Right renal pelvis (tissue), 4 donors: ENCODE measurements at places on chromosomes 3 and 15.

DNA sequence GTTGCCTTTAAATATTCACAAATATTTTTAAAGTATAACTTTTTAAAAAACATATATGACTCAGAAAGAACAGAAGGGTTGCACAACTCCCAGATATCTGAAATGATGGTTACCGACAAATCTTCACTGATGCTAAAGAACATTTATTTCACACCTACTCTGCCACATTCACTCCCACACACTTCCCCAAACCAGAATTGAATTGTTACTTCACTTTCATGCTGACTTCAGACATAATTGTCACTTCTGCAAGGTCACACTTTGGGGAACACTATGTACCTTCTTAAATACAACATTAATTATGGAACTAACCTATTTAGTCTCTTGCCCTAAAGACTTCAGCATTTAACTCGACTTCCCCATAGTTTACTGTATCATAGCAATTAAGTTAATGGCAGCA, 795.1 kb downstream of the FHIT start:
- no peak for DNase-seq

- DNase-seq: no peak
Measured at GRCh38 chr15:101059381-101060341, 140.5 kb downstream of the LRRK1 start.

- DNase-seq: no peak
Measured at GRCh38 chr15:67267440-67267839, 12.9 kb downstream of the IQCH start.

DNA sequence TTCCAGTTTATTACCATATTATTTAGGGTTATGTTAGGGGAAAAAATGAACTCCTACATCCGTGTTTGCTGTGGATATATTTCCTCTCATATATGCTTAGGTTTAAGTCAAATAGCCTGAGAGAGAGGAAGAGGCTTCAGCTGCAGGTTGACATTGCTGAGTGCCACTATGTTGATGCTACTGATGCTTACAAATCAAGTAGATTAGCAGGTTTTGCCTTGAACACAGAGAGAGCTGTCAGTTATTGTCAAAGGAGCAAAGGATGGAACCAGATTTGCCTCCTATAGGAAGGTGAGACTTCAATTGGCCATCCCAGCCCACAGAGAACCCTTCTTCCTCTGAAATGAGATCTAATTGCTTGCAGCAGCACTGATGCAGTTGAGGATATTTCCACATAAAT, 339.2 kb downstream of the CADM2 start:
- no peak for DNase-seq

- DNase-seq: no peak
Measured at GRCh38 chr3:129023909-129024308, 22.8 kb downstream of the EFCC1 start.

- DNase-seq: no peak
Measured at GRCh38 chr3:23994244-23994569, 49.1 kb downstream of the NR1D2 start.

GRCh38 chr15:40867199-40867598, 6.8 kb downstream of the RHOV start:
- DNase-seq: no peak

GRCh38 chr15:70855764-70856163, 1.8 kb upstream of the LARP6 start:
- DNase-seq: no peak

- DNase-seq: no peak
Measured at GRCh38 chr15:69643476-69643875, 190.9 kb downstream of the RPLP1 start.

DNA sequence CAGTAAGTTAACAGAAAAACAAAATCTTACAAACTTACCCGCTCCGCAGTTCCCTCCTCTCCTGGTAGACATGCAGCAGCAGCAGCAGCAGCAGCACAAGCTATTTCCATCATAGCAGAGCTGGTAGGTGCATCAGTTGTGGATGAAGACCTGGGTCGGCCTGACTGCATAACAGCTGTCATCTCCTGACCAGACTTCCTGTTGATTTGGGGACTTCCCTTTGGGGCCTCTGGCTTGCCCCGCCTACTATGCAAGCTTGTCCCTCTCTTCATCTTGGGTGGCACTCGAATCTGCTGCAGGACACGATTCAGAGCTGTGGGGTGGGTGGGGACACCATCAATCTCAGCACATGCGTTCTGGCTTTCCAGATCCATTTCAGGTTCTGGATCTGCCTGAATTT, 65.7 kb downstream of the TMCC1 start:
- DNase-seq: no peak

GRCh38 chr3:150613709-150614480, 10.8 kb downstream of the SELENOT start:
- DNase-seq: no peak

GRCh38 chr3:152879130-152879789, 44.3 kb downstream of the P2RY1 start:
- no peak for DNase-seq

DNA sequence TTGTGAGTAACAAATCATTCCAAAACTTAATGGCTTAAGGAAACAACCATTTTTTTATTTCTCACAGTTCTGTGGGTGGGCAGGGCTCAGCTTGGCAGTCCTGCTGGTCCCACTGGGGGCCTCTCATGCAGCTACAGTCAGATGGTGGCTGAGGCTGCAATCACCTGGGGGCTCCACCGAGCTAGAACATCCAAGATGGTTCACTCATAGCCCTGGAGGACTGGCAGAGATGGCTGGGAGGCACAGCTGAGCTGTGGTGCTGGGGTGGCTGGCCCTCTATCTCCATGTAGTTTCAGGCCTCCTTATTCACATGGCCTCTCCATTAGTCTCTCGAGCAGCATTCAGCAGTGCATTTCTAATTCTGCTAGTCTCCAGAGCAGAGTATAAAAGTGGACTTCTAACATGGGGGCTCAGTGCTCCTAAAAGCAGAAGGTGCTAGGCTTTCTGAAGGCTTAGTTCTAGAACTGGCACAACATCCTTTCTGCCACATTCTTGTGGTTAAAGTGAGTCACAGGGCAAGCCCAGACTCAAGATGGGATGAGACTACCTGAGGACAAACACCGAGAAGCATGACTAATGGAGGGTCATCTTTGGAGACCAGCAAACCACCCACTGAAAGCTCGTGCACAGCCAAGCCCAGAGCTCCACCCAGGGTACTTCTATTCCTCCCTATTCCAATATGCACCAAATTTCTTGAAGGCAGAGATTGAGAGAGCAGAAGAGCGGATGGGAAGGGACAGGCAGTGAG, 6.3 kb downstream of the CAV3 start:
- no peak for DNase-seq

GRCh38 chr15:67156426-67156825, 91.0 kb downstream of the SMAD3 start:
- no peak for DNase-seq

GRCh38 chr3:52146811-52147210, 7.4 kb downstream of the POC1A start:
- DNase-seq: no peak

DNA sequence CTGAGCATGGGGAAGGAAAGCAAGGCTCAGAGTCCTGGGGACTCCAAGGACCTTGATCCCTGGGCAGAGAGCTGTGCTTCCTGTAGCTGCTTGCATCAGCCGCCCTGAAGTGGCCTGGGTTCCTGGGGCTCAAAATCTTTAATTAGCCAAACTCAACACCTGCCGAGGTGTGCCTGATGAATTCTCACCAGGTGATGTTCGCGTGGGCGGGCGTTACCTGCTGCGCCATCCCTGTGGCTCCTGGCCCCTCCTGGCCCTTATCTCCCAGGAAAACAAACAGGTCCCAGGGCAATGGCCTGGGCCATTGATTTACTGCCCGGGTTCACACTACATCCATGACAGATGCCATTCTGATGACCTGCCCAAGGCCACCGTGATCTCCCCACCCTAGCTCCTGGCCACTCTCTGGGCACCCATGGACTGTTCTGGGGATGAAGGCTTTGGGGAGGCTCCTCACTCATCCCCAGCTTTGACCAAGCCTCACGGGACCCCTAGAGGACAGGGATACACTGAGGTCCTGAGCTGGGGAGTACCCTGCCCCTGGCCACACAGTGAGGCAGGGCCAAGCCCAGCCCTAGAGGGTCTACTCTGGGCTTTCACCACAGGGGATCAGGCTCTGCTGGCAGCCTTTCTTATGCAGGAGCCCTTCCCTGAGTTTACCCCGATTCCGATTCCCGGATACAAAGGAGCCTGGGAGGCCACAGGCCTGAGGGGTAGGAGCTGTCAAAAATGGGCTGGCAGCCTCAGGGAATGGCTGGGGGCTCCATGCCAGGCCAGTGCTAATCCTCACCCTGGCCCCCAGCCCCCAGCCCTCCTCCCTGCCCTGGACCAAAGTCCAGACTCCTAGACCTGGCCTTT, 5.7 kb downstream of the SLC38A3 start:
- no peak for DNase-seq

DNA sequence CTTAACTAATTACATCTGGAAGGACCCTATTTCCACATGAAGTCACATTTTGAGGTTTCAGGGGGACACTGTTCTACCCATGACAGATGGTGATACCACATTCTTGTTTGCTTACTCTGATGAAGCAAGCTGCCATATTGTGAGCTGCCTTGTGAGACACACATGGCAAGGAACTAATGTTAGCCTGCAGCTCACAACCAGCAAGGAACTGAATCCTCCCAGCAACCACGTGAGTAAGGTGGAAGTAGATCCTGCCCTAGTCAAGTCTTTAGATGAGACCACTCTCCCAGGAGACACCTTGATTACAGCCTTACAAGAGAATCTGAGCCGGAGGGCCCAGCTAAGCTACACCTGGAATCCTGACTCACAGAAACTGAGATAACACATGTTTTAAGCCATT, 160.1 kb downstream of the PDE8A start:
- DNase-seq: no peak

- DNase-seq: no peak
Measured at GRCh38 chr3:127180859-127181258, 12.1 kb upstream of the PRR23E start.

GRCh38 chr15:55683376-55683775, 59.6 kb downstream of the PRTG start:
- no peak for DNase-seq

- DNase-seq: no peak
Measured at GRCh38 chr3:72903004-72903403, 15.2 kb downstream of the GXYLT2 start.

DNA sequence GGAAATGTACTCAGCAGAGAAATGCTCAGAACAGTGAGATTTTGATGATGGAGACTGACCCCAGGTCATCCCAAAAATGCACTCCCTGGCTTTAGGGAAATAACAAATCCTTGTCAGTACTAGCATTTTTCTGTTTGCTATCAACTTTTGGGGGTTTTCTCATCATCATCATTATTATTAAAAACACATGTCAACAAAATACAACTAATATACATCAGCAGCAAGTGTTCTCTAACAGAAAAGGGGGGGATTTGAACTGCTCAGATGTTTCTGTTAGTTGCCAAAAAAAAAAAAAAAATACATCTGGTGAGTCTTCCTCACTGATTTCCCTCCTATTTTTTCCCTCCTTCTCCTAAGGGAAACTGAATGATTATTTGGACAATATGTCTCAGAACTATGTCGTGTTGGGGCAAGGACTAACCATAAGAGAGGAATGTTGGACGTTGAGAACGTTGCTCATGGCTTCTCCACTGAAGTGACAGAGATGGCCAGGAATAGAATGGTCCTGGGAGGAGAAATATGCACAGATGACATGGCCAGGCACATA, 230.0 kb upstream of the MCTP2 start:
- DNase-seq: no peak

DNA sequence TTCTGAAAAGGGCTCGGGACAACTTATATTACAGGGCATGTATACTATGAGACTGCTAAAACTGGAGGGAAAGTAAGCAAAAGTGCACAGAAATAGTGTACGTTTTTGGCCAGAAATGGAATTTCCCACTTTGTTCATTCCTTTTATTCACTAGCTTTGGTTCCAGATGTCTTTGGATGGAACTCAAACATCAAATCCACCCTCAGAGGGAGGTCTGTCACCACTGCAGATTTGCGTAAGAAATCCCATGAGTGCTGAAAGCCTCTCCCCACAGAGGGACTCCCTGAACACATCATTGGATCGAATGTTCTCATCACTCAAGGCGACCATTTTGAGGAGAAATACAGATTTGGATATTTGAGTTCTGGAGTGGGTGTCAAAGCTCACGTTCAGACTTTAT, 71.6 kb downstream of the FEM1B start:
- no peak for DNase-seq

GRCh38 chr3:8256441-8257071, 245.1 kb upstream of the LMCD1 start:
- no peak for DNase-seq

- no peak for DNase-seq
Measured at GRCh38 chr15:32790352-32790999, 72.7 kb downstream of the GREM1 start.

DNA sequence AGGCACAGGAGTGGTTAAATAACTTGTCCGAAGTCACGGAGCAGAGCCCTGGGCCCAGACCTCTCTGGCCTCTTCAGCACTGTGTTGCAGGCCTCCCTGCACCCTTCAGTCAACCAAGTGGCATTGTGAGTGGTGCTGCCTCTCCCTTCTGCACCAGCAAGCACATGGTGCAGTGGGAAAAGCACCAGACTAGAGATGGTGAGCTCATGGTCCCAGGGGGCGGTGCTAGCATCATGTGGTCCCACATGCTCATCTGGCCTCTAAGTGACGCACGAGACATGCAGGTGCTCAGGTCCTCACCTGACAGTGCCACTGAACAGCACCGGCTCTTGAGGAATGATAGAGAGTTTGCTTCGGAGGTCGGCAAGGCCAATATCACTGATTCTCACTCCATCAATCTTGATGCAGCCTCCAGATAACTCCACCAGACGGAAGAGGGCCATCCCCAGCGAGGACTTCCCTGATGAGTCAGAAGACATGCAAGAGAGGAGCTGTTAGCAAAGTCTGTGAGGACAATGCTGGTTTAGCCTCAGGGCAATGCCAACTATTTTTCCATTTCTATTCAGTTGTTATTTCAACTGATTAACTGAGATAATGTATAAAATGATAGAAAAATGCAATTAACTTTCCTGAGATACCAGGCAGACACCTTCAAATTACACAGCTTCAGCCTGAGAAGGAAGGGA, 53.1 kb upstream of the PARL start:
- DNase-seq: no peak

- DNase-seq: no peak
Measured at GRCh38 chr15:70579766-70580165, 183.6 kb downstream of the UACA start.

DNA sequence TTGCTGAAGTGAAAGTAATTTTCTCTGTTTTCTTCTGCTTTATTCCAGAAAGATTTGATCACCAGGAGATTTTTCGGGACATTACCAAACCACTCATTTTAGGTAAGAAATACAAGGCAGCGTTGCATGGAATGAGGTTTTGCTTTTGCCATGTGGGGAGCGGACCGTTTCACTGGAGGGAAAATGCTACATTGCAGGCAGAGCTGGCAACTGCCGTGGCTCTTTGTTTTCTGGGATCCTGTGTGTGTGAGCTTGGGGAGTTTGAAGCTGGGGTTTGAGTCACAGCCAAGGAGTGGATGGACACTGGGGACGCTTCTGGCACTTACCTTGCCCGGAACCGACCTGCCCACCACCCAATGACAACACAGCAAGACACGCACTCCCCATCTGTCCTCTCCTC, 109.9 kb downstream of the APBA2 start:
- DNase-seq: no peak

- no peak for DNase-seq
Measured at GRCh38 chr15:83310521-83311456, 26.3 kb upstream of the BNC1 start.
